AG04450 (cell line): ENCODE measurements at places on chromosomes 7 and 10.

- peak; percentile 8 for DNase-seq
Observed at GRCh38 chr10:18793951-18794350, 134.7 kb downstream of the ARL5B start.

DNA sequence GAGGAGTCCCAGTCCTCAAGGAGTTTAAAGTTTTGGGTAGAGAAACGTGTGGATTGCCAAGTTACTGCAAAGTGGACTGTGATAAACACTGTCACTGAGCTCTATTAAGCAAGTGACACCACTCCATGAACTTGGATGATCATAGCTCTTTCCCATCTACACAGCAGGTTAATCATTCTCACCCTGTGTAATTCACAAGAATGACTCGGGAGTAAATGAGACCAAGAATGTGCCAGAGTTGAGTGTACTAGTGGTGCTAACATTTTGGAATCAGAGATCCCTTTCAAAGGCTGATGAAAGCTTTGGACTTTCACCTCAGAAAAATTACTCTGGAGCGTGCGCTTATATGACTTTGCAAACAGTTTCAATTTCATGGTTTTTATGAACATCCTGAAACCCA lies 80.8 kb downstream of the RBM20 start:
- no peak for DNase-seq

DNA sequence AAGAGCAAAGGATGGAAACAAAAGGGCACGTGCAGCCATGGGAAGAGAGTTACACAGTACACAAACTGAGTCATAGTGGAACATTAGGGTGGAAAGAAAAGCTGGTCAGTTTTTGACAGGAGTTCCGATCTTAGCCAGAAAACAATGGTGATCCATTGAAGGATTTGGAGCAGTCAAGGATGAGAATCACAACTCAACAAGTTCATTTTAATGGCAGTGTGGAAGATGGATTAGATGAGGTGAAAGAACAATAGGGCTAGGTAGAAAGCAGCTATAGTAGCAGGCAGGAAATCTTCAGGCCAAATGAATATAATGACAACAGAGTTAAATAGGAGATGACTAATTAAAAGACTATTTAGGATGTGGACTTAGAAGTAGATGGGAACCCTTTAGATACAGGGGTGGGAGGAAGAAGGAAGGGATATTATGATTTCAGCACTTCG lies 136.3 kb downstream of the DOCK4 start:
- DNase-seq, result no peak

GRCh38 chr10:60714233-60714632 lies 64.0 kb upstream of the CDK1 start:
- DNase-seq, result no peak
